ENCODE measurements at places on chromosomes 11 and 22. TPM values are rescaled to one million over a fixed set of nuclear protein-coding genes. Genes with fewer than 3 reads are reported as not detected.

- no peak overlapping the region for H3K27ac ChIP-seq
- H3K4me1 ChIP-seq = no peaks in the 10 kb centered on the region
- H3K36me3 ChIP-seq = no peaks in the 10 kb centered on the region
- no peak for DNase-seq
- H3K27me3 ChIP-seq = no peaks in the 10 kb centered on the region
- H3K4me3 ChIP-seq = no peak overlapping the region
Measured at GRCh38 chr11:20020198-20020597, 140.1 kb downstream of the DBX1 start.

GRCh38 chr11:37984991-37985390 is 1387.0 kb upstream of the RAG2 start:
- no peak for DNase-seq
- H3K27ac ChIP-seq = no peak overlapping the region
- no peaks in the 10 kb centered on the region for H3K27me3 ChIP-seq
- no peaks in the 10 kb centered on the region for H3K4me1 ChIP-seq
- no peaks in the 10 kb centered on the region for H3K36me3 ChIP-seq

DNA sequence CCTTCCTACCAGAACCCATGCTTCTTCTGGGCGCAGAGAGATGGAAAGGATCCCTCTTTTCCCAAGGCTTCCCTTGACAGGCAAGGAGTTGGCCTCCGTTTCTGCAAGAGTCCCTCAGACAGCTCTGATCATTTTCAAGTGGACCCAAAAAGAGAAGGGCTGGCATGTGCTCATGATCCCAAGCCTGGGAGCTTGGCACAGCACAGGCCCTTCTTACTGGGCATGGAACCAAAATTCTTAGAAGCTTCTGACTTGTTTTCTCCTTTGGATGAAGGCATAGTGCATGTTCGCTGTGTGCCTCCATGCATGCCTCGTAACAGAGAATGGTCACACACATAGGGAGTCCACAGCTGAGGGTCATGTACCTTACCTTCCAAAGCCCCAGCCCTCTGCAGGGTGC is 449.6 kb downstream of the MIAT start:
- no peak overlapping the region for H3K27ac ChIP-seq
- no peaks in the 10 kb centered on the region for H3K36me3 ChIP-seq
- no peak for DNase-seq
- no peak overlapping the region for H3K4me3 ChIP-seq
- no peaks in the 10 kb centered on the region for H3K27me3 ChIP-seq
- no peaks in the 10 kb centered on the region for H3K4me1 ChIP-seq

- peaks cover 22% of the 10 kb centered on the region for H3K4me1 ChIP-seq
- H3K27ac ChIP-seq = peak within 1 kb of the TSS; percentile 84
- H3K27me3 ChIP-seq = no peaks in the 10 kb centered on the region
Measured at GRCh38 chr11:126282736-126283591, at the start of gene TIRAP. TIRAP (plus strand) TSS chr11:126283093; CDS start chr11:126290895, 7,802 bp downstream.

Gene SMIM38
- total RNA-seq = 3.5 TPM

Gene OR10AG1
- total RNA-seq = not detected

- no peak overlapping the region for H3K4me3 ChIP-seq
- DNase-seq = no peak
Measured at GRCh38 chr11:72326151-72326848, 82.3 kb upstream of the PHOX2A start.

DNA sequence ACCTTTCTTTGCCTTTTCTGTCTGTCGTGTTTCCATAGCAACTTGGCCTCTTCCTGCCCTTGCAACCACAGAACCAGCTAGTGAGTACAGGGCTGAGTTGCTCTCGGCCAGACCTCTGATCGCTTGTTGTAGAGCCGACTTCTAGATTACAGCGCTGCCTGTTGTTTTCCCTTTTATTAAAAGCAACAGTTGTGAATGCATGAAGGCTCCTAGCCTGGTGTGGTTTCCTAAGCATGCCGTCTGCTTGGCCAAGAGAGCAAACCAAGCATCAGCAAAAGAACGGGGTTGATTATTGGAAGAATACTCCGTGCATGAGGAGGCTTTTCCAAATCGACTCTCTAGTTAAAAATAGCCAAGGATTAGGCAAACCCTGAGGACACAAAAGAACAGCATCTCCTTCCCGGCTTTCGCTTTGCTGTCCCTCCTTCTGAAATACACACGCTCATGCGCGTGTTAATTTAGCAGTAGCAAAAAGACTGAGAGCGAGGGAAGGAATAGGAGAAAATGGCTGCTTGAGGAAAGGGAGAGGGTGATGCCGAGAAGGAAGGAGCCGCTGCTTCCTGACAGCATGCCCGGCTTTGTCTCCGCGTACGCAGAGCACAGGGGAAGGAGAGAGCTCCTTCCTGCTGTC is 71.5 kb upstream of the TTC12 start:
- DNase-seq = no peak
- no peak overlapping the region for H3K27ac ChIP-seq
- peaks cover 4% of the 10 kb centered on the region for H3K27me3 ChIP-seq
- no peaks in the 10 kb centered on the region for H3K36me3 ChIP-seq

- no peaks in the 10 kb centered on the region for H3K36me3 ChIP-seq
- H3K27ac ChIP-seq = no peak overlapping the region
- no peak overlapping the region for H3K4me3 ChIP-seq
- peak; percentile 20 for DNase-seq
- H3K4me1 ChIP-seq = no peaks in the 10 kb centered on the region
Measured at GRCh38 chr11:4763096-4763495, 6.6 kb downstream of the OR51F1 start.

GRCh38 chr11:1570896-1571759 is 943 bp downstream of the DUSP8 start:
- H3K4me1 ChIP-seq = no peaks in the 10 kb centered on the region
- H3K4me3 ChIP-seq = no peak overlapping the region
- no peaks in the 10 kb centered on the region for H3K36me3 ChIP-seq
- no peak for DNase-seq
- no peak overlapping the region for H3K27ac ChIP-seq

Gene FAM180B
- total RNA-seq = not detected

- 0 out of 2 replicates have a peak, but pooled peaks cover 2% of the 10 kb centered on the region for H3K36me3 ChIP-seq
- H3K4me3 ChIP-seq = no peak overlapping the region
- H3K4me1 ChIP-seq = no peaks in the 10 kb centered on the region
- H3K27ac ChIP-seq = no peak overlapping the region
- DNase-seq = no peak
- H3K27me3 ChIP-seq = no peaks in the 10 kb centered on the region
Measured at GRCh38 chr11:61048368-61049062, 53.8 kb upstream of the CD5 start.

DNA sequence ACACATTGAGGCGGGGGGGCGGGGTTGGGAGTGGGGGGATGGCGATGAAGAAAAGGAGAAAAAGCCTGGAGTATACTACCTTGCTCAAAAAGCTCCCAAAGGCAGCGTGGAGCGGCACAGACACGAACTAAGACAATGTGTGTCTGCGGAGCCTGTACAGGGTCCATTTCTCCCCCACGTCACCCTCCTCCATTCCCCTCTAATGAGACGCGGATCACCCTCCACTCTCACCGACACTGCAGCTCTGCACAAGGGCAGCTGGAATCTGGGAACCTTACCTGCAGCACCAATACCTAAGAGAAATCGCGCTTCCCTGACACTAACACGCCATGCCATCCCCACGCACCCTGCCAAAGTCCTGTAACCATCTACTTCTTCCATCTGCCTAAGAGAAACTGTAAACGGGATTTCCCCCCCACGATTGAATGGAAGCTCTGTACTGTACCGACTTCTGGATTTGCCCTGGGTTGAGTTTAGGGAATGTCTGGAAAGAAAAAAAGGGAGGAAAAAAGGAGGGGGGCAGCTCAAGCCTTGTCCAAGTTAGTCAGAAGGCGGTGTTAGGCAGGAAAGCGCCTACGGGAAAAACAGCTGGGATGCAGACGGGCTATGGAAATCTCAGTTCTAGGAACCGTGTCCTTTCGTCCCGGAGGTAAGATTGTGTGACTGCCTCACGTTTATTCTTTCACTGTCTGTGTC is 125.7 kb upstream of the C11orf58 start:
- peaks cover 25% of the 10 kb centered on the region for H3K27me3 ChIP-seq
- no peak for DNase-seq
- H3K36me3 ChIP-seq = no peaks in the 10 kb centered on the region
- H3K4me3 ChIP-seq = no peak overlapping the region

DNA sequence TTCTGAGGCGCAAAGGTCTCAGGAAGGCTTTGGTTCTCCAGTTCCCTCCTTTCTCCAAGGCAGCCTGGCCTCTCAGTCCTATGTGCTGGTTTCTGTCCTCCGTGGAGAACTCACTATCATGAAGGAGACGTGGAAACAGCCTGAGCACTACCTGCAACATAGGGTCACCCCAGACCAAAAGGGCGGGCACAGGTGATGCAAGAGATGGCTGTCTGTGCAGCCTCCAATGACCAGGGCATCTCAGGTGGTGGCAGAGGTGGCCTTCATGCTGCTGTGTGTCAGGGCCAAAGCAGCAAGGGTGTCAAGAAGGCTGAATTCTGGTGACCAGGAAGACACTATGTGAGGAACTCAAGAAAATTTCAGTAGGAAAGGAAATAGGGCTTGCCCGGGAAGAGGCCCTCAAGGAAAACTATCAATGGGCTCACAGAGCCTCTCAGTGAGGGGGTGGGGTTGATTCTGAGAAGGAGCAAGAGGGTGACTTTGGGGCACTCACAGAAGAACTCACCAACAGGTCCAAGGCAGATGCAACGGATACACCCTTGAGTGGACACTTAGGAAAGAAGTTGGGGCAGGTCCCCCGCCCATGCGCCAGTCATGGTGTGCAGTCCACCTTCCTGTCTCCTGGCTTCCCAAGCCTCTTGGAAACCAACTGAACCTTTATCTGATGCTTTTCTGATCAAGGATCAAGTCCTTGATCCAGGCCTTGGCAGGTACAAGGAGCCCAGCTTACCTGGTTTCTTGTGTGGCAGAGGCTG is 212.3 kb upstream of the B3GAT1 start:
- no peaks in the 10 kb centered on the region for H3K36me3 ChIP-seq
- H3K4me3 ChIP-seq = no peak overlapping the region
- DNase-seq = no peak
- no peaks in the 10 kb centered on the region for H3K4me1 ChIP-seq

DNA sequence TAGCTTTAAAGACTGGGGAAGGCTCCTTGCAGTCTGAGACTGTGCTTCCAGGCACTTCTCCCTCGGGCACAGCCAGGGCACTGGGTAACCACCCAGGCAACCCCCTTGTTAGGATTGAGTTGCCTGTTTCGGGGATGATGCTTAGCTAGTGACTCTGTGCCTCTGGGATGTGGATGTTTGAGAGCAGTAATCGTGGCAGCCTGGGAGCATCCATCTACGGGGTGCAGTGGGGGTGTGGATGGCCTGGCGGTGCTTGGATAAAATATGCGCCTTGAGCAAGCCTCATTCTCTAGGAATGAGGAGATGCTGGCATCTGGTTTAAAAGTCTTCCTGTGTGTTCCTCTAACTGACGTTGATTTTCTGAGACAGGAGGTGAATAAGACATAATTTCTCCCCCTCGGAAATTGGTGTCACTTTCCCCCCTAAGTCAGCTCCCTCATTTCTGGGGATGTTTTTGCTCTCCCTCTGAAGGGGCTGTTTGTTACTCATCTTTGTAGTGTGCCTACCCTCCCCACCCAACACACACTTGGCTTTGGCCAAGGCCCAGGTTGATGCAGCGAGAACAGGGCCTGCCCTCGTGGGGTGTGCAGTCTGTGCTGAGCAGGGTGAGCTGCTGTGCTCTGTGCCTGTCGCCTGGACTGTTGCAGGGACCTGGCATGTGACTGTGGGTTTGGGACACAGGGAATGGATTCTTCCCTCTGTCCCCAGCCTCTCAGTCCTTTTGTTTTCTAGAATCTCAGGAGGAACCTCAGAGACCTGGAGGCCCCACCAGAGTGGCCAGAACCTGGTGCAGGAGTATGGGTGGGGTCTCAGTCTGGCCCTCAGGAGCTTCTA is 2.0 kb downstream of the GNAZ start:
- H3K4me1 ChIP-seq = peaks cover 3% of the 10 kb centered on the region
- H3K36me3 ChIP-seq = no peaks in the 10 kb centered on the region

DNA sequence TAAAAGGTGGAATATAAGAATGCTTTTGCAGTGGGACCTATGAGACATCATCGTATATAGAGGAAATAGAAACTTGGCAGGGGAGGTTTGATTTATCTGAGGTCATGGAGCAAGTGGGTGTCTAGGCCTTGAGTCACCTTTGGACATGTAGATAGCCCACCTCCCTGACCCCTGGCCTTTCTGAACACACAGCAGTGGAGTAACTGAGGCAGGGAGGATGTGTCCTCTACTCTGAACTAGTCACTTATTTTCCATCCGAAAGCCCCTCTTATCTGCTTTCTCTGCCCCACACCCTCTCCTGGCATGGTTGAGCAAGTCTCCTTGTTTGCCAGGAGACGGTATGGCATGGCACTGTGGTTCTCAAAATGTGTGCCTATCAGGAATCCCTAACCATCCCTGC is 7.9 kb downstream of the CD82 start:
- H3K4me1 ChIP-seq = peaks cover 70% of the 10 kb centered on the region
- peak overlapping the region; percentile 88 for H3K27ac ChIP-seq
- H3K36me3 ChIP-seq = peaks cover 22% of the 10 kb centered on the region
- H3K4me3 ChIP-seq = peak overlapping the region; percentile 32

Gene APOL2
- total RNA-seq = 29.0 TPM

GRCh38 chr11:121841487-121842191 is 274.4 kb downstream of the BLID start:
- no peaks in the 10 kb centered on the region for H3K27me3 ChIP-seq
- no peak overlapping the region for H3K4me3 ChIP-seq
- no peak overlapping the region for H3K27ac ChIP-seq
- no peaks in the 10 kb centered on the region for H3K4me1 ChIP-seq
- H3K36me3 ChIP-seq = no peaks in the 10 kb centered on the region
- no peak for DNase-seq

- DNase-seq = no peak
- no peaks in the 10 kb centered on the region for H3K27me3 ChIP-seq
- H3K4me1 ChIP-seq = no peaks in the 10 kb centered on the region
- H3K36me3 ChIP-seq = no peaks in the 10 kb centered on the region
Measured at GRCh38 chr11:127806501-127806900, 780.9 kb downstream of the ETS1 start.
